AG09309 (cell line): ENCODE measurements at places on chromosomes 4 and X.

- DNase-seq: peak; percentile 80
Measured at GRCh38 chr4:89509708-89510281, 202.2 kb upstream of the GPRIN3 start.

GRCh38 chr4:25861280-25861950 is 1.4 kb downstream of the SEL1L3 start:
- DNase-seq: no peak

- DNase-seq: no peak
Measured at GRCh38 chr4:79163981-79164490, 161.8 kb downstream of the NAA11 start.

DNA sequence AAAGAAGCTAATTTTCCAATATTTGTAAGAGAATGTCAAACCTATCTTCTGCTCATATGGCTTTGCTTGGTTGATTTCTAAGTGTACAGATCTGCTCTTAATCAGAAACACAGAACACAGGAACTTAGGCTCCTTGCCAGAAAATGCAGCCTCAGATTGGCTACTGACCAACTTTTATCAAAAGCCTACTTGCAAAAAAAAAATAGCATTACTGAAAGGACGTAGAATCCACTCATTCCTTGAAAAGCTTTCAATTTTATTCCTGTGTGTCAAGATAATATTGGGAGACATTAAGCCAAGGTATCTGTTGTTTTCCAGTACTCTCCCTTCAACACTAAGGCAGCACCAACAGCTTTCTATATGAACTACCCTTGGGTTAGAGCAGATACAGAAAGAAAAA is 127.6 kb upstream of the INTU start:
- peak; percentile 27 for DNase-seq

GRCh38 chrX:116172976-116173375 is 2.4 kb downstream of the AGTR2 start:
- DNase-seq: no peak

GRCh38 chrX:30010471-30010870 is 204.9 kb upstream of the MAGEB2 start:
- DNase-seq: no peak

- peak; percentile 7 for DNase-seq
Measured at GRCh38 chrX:41923978-41924683, 777 bp upstream of the CASK start.

- no peak for DNase-seq
Measured at GRCh38 chr4:34850421-34850820, 1393.9 kb downstream of the ARAP2 start.

- no peak for DNase-seq
Measured at GRCh38 chr4:140302151-140302859, 71.1 kb upstream of the SCOC start.

DNA sequence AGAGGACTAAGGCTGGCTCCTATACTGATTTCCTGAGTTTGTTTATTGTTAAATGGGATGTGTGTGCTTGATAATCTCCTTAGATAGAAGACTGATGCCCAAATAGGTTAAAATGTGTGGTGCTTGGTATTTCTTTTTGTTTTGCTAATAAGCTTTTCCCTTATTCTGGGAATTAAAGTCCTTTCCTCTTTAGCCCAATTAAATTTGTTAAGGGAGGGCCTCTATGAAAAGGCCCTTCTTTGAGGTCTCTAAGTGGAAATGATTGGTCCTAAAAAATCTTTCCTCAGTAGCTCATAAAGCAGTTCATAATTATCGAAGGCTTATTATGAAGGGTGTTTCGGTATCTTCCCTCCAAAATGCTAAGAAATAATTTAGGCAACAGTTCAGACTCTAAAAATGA is at the start of gene RRH:
Gene RRH, plus strand, starts transcription at position 301 of the 400 bp plus-strand sequence. Its CDS starts 56 bp downstream, at position 357.
- no peak for DNase-seq

DNA sequence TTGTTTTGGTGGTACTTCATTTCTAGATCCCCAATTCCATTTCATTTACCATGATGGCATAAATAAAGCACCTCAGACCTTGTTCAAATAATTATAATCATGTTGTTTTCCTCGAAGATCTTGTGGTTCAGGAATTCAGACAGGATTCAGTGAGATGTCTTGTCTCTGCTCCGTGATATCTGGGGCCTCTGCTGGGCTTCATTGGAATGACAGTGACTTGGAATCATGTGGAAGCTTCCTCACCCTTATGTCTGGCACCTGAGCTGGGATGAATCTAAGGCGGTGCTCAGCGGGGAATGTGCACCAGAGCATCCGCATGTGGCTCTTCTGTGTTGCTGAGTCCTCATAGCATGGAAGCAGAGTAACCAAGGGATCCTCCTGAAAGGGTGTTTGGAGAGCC is 132.2 kb downstream of the VEGFC start:
- no peak for DNase-seq

DNA sequence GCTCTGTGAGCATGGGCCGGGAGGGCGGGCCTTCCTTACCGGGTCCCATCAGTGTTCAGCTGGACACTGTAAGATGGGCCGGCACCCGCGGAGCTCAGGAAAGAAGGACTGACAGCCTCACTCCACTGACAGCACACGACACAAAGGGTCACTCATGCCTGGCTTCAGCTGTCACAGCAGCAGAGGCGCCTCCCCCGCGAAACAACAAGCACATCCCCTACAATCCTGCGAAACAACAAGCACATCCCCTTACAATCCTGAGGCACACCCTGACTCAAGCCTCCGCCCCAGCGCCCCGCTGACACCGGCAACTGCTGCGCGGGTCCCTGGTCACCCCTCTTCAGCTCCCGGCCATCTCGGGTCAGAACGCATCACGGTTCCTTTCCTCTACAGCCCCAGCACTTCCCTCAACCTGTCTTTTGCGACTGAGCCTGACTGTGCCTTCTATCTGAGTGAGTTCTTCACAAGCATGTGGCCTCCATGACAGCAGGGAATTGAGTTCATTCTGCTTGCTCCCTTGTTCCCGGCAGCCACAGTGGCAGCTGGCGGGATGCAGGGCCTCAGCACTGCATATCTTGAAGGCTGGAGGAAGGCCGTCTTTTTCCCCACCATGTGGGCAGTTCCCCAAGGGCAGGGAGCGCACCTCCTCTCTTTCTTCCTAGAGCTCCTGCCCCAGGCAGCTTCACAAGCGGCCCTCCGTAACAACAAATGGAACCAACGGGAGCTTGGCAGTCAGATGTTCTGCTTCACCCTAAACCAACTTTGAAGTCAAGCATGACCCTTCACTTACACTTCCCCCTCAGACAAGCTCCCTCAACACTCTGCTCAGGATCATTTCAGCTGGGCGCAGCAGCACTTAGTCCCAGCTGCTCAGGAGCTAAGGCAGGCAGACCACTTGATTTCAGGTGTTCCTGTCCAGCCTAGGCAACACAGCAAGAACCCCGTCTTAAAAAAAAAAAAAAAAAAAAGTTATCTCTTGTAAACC is 39.6 kb downstream of the SCD5 start:
- DNase-seq: no peak

DNA sequence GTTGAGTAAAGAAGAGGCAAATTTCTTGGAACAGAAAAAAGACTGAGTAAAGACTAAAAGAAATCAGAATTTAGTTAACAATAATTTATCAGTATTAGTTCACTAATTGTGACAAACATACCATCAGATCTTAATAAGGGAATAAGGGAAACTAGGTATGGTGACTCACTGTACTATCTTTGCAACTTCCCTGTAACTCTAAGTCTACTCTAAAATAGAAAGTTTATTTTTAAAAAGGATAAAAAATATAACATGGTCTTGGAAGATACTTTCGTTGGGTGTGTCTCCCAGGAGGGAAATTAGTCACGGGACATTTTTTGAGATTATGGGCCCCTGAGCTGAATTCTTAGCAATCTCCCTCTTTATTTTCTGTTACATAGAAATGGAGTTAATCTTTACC is 97.3 kb downstream of the EMCN start:
- no peak for DNase-seq

DNA sequence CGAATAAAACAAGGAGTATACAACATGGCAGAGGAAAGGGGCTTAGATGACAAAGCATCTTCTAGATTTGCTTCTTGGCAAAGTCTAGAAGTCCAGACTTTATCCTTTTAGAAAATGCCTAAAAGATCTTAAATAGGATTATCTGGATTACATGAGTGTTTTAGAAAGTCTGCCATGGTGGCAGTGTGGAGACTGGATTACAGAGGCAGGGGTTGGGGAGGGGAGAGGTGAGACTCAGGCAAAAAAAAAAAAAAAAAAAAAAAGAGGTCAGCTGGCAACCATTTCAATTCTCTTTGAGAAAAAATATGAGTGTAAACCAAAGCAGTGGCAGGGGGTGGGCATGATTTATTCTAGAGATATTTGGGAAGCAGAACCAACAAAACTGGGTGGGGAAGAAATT is 17.4 kb downstream of the ZNF827 start:
- no peak for DNase-seq

- DNase-seq: peak; percentile 95
Measured at GRCh38 chr4:140373328-140374129, at the start of gene SCOC. Gene SCOC (plus strand): TSS chr4:140373646. CDS start chr4:140379171, 5,525 bp downstream.

DNA sequence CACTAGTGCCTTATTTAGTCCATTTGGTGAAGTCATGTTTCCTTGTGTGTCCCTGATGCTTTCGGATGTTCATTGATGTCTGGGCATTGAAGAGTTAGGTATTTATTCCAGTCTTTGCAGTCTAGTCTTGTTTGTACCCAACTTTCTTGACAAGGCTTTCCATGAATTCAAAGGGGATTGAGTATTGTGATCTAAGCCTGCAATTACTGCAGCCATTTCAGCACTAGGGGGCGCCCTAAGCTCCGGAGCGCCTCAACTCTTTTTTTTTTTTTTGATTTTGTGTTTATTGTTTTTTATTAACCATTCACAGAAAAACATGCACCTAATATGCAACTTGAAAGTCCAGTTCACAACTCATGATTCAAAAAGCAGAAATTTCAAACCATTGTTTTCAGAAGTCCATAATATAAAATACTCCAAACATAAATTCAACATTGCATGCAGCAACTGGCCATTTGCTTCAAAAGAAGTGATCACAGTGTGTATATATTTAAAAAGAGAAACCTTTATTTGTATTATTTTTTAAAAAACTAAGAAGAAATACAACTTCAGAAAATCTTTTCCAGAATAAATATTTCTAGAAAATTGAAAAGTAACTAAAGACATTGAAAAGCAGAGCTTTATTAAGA is 59.2 kb downstream of the PTPN13 start:
- DNase-seq: no peak

GRCh38 chr4:105148776-105149175 is 2.1 kb downstream of the TET2 start:
- no peak for DNase-seq

DNA sequence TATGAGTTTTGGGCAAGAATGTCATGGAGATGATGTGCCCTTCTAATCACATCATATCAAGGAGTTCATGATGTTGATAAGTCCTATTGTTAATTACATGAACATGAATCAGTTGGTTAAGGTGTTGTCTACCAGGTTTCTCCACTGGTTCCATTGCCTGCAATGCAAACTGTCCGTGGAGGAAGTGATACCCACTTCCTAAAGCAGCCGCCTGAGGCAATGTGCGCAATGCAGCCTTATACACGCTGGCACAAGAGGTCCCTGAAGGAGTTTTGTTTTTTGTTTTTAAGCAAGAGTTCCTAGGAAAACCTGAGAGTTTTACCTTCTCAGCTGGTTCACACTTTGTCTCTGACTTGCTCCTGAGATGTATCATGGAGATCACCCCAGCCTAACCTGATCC is 5.9 kb upstream of the GPKOW start:
- DNase-seq: no peak

- no peak for DNase-seq
Measured at GRCh38 chr4:129377131-129377845, 281.3 kb downstream of the C4orf33 start.

GRCh38 chr4:74855879-74856278 is 61.6 kb upstream of the BTC start:
- DNase-seq: no peak

GRCh38 chrX:140933874-140934655 is 68.3 kb upstream of the SPANXB1 start:
- DNase-seq: no peak

DNA sequence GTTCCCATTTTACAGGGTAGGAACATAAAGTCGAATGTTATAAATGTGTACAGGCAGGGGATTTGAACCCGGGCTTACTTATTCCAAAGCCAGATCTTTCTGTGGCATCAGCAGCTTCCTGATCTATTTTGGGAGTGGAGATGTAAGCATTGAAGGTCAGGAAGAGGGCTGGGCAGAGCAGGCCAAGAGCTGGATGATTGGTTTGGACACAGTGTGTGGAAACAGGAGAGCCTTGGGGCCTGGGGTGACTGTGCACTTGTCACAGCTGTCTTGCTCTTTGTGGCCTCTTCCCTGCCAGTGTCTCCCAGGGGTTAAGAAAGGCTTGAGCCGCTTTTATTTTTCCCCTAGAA is 127.9 kb upstream of the ENPP6 start:
- no peak for DNase-seq

GRCh38 chr4:165827018-165827417 is 46.0 kb upstream of the TLL1 start:
- no peak for DNase-seq

- DNase-seq: no peak
Measured at GRCh38 chr4:20368926-20369325, 117.2 kb downstream of the SLIT2 start.

DNA sequence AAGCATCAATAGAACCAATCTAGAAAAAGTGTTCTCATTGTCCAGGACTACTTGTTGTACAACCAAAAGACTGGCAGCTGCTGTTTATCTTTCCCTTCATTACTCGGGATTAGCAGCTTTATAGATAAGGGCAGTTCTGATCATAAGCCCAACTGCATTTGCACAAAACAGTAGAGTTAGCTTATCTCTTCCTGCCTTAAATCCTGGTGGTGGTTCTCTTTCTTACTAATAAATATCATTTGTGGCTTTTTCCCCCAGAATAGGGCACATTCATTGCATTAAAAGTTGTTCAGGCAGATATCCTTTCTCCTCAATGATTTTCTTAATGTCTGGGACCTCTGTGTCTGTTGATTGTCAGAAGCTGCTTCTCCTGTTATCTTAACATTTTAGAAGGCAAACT is 20.2 kb upstream of the RRAGB start:
- no peak for DNase-seq

- DNase-seq: no peak
Measured at GRCh38 chr4:91280551-91281290, 1023.0 kb upstream of the GRID2 start.

DNA sequence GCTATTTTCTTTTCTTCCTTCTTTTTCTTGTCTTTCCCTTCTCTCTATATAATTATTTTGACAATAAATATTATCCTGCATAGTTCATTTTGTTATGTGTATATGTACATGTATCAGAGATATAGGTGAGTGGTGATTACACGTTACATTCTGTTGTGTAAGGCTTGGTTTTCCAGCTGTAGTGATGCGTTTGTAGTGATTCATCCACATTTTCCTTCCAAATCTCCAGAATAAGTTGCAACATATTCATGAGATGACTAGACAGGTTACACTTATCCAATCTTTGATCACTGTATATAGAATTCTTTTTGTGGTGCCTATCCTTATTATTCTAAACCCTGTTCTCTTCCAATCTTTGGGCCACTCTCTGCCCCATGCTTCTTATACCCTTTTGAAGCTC is 540.2 kb downstream of the GBA3 start:
- DNase-seq: no peak

DNA sequence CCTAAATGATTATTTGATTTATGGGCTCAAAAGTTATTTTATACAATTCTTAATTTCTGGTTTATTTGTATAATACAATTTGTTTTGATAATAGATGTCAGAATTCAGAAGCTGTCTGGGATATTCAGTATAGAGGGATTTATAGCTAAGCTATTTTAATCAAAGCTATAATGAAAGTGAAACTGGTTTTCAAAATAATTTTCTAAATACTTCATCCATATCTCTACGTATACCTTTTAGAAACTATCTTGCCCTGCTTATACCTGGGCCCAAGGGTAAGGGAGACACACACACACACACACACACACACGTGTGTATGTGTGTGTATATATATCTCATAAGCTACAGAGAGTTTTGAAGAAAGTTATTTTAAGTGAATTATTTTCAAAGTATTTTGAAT is 2.9 kb downstream of the TMEM131L start:
- no peak for DNase-seq
